Urothelium cell line (cell line): ENCODE measurements at places on chromosomes 13 and 19.
A peak's percentile ranks its signal among the peaks of the same experiment; 100 is the strongest.

- DNase-seq = peak; percentile 10
Measured at GRCh38 chr13:24217601-24218281, 57.2 kb downstream of the SPATA13 start.

GRCh38 chr19:42092350-42092749 is 16.4 kb downstream of the ZNF574 start:
- DNase-seq = no peak

- no peak for DNase-seq
Measured at GRCh38 chr19:20182222-20182785, 15.3 kb downstream of the ZNF486 start.

DNA sequence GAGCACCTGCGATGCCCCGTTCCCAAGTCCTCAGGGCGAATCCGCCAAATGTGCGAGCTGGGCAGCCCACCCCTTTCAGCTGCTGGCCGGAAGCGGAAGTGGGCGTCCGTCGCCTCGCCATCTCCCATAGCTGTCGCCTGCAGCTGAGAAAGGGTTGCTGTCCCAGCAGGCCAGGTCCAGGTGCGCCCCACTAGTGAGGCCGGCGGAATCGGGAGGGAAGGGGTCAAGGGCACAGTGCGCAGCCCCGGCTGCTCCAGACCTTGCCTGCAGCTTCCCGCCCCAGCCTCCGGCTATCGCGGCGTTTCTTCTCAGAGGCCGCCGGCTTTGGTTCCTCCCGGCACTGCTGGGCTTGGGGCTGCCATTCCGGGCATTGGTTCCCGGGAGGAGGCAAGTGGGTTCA is at the start of gene ZNF177:
ZNF177 (plus strand) TSS at position 109 of the 400 bp plus-strand sequence. CDS start 15,299 bp downstream, outside the sequence.
- peak; percentile 34 for DNase-seq

DNA sequence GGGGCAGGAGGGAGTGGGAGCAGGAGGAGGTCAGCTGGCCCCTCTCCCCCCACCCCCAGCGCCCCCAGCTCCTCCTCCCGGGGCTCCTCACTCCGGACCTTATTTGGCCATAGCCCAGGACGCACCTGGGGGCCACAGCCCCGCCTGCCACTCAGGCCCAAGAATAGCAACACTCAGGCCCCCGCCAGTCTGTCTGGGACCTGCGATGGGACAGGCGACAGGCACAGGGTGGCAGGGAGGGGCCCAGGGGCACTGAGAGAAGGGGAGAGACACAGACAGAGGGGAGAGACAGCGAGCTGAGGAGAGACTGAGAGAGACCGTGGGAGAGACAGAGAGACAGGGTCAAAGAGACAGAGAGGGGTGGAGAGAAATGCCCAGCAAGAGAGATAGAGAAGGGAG is 10.2 kb downstream of the JOSD2 start:
- no peak for DNase-seq

DNA sequence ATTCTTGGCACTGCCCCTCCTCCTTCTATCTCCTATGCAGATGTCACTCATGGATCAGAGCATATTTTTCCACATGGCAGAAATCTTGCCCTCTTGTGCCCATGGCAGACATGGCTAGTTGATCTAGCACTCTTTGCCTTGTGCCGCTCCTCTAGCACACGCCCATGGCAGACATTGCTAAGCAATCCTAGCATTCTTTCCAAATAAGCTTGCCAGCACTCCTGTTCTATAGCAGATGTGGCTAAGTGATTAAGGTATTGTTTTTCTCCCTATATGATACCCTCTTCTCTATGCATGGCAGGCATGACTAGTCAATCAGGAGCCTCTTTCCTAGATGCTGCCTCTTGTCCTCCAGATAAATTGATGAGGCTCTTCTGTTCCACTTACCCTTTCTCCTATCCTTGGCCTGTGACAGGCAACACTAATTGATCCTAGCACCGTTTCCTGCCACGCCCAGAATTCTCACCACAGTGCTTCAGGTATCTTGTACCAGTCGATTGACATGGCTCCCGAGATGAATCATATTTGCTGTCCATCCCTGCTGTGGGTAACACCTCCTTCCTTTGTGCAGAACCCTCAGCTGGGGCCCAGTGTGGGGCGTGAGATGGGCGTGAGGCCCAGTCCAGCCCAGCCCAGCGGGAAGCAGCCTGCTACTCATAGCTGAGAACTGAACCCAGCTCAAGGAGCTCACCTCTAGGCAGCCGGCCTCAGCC is 26.9 kb downstream of the TMED1 start:
- DNase-seq = no peak

DNA sequence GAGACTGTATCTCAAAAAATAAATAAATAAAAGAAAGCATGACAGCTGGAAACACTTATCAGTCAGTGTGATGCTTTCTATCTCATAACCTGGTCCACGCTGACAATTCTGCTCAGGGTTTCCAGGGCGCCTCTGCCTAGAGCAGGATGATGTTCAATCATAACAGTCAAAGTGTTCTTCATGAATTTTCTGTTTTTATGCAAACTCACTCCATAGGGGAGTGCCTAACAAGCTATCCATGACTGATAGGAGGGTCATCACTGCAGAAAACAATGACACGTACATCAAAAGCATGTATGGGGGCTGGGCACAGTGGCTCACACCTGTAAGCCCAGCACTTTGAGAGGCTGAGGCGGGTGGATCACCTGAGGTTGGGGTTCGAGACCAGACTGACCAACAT is 41.4 kb upstream of the ZNF83 start:
- DNase-seq = no peak

GRCh38 chr13:40069173-40070044 is 413.9 kb downstream of the COG6 start:
- DNase-seq = peak; percentile 50

- DNase-seq = no peak
Measured at GRCh38 chr19:33419788-33420130, 46.2 kb downstream of the CEBPG start.

GRCh38 chr19:38022791-38023670 is 116.0 kb downstream of the SIPA1L3 start:
- no peak for DNase-seq

GRCh38 chr13:26021516-26021915 is 30.3 kb downstream of the SHISA2 start:
- DNase-seq = no peak

DNA sequence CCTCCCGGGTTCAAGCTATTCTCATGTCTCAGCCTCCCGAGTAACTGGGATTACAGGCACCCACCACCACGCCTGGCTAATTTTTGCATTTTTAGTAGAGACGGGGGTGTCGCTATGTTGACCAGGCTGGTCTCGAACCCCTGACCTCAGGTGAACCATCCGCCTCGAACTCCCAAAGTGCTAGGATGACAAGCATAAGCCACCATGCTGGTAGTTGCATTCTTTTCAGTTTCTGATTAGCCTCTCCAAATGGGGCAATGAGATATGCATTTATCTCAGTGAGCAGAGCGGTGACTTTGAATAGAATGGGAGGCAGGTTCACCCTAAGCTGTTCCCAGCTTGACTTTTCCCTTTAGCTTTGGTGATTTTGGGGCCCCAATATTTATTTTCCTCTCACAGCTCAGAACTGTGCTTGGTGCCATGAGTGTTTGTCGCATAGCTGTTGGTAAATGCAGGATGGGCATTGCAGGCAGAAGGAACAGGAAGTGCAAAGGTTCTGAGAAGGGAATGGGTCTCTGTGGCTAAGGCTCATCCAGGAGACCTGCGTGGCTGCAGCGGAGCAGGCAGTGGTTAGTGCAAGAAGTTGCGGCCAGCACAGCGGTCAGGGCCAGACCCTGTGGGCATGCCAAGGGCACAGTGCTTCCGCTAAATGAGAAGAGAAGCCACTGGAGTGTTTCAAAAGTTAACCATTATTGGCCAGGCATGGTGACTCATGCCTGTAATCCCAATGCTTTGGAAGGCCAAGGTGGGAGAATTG is 20.7 kb downstream of the LYPD3 start:
- no peak for DNase-seq

GRCh38 chr13:46834657-46835056 is 37.7 kb upstream of the ESD start:
- DNase-seq = no peak

GRCh38 chr13:37618554-37618953 is 20.0 kb upstream of the POSTN start:
- DNase-seq = no peak

DNA sequence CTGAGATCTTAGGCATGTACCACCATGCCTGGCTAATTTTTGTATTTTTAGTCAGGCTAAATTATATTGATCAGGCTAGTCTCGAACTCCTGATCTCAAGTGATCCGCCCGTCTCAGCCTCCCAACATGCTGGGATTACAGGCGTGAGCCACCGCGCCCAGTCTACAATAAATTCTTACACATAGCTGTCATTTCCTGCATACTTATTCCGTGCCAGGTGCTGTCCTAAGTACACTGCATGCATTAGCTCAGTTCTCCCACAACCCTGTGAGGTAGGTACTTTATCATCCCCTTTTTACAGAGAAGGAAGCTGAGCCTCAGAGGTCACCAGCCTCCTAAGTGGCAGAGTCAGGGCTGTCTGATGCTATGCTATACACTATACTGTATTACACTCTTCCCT is 7.2 kb upstream of the RHPN2 start:
- peak; percentile 42 for DNase-seq

DNA sequence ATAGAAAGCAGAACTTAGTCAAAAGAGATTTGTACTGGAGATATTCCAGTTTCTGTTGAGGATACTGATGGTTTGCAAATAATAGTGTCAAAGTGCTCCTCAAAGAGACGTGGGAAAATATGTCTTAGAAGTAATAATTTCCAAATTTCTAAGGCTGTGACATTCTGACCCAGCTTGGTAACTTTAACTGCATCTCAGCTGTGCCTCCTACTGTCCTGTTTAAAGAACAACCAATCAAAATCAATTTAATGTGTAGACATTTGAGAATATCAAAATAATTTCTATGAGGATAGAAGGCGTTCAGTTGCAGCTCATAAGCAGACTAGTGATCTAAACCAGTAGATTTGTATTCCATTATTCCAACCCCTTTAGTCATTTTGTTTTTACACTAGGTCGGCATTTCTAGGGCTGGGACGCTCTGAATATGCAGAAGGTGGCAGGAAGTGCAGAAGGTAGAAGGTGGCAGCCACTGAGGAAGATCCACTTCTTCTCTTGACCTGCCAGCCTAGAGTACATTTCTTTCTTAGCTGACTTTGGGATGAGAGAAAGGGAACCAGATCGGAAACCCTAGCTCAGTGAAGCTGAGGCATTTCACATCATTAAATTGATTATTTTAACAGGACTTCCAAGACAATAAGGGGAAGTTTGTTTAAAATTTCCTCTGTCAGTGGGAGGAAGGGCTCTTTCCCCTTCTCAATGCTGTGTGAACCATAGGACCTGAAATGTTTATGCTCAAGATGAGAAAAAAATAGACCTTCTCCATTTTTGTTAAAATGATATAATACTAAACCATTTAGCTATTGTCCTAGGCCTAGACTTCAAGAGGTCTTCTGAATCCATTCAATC is 67.5 kb downstream of the COL4A1 start:
- DNase-seq = no peak

- no peak for DNase-seq
Measured at GRCh38 chr19:29508181-29508580, 17.6 kb upstream of the VSTM2B start.

DNA sequence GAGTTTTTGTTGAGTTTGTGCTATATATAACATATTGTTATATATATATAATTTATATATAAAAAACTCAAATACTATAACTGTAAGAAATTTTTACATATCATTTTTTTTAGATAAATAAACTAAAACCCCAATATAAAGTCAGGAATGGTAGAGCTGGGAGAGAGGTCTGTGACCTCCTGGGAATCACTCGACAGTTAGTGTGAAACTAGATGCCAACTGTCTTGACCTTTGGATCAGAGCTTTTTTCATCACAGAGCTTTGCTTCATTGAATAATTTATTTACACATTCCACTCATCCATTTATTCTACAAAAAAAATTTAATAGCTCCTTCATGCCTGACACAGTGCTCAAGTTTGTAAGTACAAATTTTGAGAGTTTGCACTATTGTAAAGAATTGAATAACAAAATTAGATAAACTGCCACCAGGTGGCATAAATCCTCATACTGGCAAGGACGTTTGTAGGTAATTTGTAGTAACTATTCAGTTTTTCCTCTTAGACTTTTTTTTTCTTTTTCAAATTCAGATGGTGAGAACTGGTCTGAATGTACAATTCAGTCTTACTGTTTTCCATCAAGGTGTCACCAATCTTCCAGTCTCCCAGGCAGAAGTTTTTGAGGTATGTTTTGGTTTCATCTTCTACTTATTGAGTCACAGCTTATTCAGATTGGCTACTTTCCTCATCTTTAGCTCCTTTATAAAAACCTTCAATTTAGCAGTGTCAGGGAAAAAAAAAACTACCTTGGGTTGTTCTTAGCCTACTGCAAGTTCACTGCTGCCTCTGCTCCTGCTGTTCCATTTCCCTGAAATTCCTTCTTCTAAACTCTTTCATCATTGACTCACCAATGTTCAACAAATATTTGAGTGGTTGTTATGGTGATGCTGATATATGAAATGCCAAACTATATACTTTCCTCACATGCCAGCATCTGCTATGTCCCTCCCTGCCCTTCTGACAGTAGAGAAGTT is 28.7 kb downstream of the LACC1 start:
- DNase-seq = peak; percentile 4

GRCh38 chr13:113553511-113554332 is 30.8 kb upstream of the TFDP1 start:
- no peak for DNase-seq

DNA sequence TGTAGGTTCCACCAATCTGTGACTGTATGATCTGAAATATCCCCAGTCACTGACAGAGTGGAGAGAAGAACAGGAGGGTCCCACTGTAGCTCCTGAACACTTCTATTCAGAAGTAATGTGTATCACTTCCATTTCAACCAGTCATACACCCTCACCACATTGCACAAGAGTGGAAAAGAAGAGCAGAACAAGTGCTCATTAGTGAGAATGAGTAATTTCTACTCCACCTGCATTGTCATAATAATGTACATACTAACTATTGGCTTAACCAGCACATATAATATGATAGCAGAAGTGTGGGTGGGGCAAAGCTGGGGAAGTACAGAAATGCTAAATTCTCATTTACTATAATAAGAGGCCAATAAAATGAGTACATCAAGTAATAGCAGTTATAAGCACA is 342.7 kb downstream of the LMO7 start:
- DNase-seq = no peak

GRCh38 chr13:50053844-50054243 is 38.6 kb downstream of the KCNRG start:
- no peak for DNase-seq

DNA sequence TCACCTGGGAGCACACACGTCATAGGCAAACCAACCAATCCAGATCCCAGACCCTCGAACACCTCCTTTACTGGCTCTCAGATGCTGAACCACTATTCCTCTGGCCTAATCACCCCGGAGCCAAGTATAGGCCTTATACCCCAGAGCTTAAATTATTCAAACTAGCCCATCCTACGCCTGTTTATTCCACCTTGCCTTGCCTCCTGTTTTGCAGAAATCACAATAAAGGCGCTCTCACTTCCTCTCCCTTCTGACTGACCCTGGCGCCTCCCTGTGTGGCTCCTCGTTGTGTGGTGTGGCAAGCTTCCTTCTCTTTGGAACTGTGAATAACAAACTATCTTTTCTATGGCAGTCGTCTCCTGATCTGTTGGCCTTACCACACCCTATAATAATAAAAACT is 354.9 kb downstream of the ENOX1 start:
- DNase-seq = no peak

GRCh38 chr19:22622901-22623840 is 11.0 kb upstream of the ZNF492 start:
- DNase-seq = no peak

- no peak for DNase-seq
Measured at GRCh38 chr19:23314505-23315251, 64.5 kb upstream of the ZNF724 start.

GRCh38 chr19:5694956-5695648 is 5.0 kb downstream of the RPL36 start:
- no peak for DNase-seq
